ENCODE measurements at places on chromosomes 12 and 14.

GRCh38 chr12:5964913-5965900, 20.1 kb upstream of the ANO2 start:
- no peak for DNase-seq

DNA sequence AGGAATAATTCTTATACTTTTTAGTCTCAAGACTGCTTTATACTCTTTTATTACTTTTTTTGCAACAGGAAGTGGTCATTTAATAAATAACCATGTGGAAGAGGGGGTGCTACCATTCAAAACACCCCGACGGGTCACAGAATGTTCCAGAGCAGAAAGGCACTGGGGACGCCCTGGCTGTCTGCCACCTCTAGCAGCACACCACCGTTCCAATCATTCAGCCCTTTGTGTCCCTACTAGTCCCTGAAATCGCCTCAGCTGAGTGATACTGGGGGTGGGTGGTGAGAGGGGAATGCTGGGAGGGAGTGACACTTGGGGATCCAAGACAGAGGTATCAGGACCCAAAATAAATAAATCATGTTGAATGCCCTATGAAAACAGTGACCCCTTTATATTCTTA, 52.4 kb downstream of the MON2 start:
- DNase-seq: no peak

DNA sequence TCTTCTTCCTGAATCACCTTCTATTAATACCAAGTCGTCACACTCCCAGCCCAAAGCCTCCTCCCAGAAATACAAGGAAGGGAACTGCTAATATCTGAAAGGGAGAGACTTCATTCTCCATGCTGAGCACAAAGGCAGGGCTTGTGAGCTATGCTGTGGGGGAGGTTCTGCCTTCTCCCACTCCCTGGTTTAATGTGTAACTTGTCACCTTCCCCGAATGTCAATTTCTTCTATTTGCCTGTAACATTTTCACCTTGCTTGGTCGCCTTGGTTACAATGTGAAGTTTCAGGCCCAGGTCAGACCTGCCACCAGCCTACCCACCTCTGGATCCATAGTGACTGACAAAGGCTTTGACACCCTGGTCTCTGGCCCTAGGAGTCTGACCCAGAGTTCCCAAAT, 82.0 kb upstream of the ESRRB start:
- no peak for DNase-seq

DNA sequence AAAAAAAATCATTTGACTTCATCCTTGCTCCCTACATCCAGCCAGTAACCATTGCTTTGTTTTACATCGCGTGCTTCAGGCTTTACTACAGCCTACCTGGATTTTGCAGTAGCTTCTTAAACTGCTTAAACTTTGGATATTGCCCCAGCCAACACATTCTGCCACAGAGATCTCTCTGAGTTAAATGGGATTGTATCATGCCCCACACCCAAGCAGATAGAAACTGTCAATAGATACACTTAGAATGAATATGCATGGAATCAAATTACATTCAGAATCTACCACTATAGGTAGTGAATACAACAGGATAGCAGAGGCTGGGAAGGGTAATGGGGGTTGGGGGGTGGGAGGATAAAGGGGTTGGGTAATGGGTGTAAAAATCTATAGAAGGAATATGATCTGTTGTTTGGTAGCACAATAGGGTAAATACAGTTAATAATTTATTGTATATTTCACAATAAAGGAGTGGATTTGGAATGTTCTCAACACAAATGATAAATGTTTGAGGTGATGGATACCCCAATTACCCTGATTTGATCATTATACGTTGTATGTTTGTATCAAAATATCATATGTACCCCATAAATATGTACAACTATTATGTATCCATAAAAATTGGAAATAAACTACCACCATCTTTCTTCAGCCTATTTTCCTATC, 2.7 kb upstream of the MYRFL start:
- DNase-seq: no peak

GRCh38 chr12:104054681-104055346, 4.8 kb upstream of the GLT8D2 start:
- no peak for DNase-seq

DNA sequence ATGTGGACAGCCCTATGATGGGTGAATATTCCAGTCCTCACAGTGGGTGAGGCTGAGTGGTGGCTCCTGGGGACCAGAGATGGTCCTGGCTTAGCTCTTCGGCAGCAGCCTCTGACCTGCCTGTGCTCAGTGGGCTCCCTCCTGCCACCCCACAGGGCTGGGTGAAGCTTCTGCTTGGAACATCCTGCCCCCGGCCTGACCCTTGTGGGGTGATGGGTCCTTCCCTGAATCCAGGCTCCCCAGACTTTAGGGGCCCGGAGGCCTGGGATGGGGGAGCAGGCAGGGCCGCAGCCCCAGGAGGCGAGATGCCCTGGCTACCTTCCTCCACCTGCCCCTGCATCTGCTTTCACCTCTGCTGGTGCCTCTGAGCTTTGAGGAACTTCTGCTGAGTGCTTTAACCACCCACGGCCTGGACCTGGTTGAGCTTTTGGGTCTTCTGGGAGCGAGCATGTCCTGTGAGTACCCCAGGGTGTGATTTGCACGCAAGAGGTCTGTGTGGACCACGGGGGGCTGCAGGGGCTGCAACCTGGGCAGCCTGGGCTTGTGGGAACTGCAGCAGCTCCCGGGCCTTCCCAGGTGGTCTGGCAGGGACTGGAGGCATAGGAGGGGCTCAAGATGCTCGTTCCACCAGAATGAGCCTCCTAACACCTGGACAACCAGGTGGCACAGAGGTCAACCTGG, 159.5 kb downstream of the KIF26A start:
- no peak for DNase-seq

All from AG10803 (cell line).